ENCODE measurements at places on chromosomes 12 and 14. TPM values are rescaled to one million over a fixed set of nuclear protein-coding genes. Genes with fewer than 3 reads are reported as not detected.

GRCh38 chr12:98002887-98003493 lies 512.4 kb upstream of the TMPO start:
- H3K36me3 ChIP-seq = no peaks in the 10 kb centered on the region
- H3K4me3 ChIP-seq = no peak overlapping the region
- DNase-seq = no peak
- no peaks in the 10 kb centered on the region for H3K4me1 ChIP-seq
- H3K27ac ChIP-seq = no peak overlapping the region
- H3K27me3 ChIP-seq = no peaks in the 10 kb centered on the region

Gene TUBA1C
- total RNA-seq = 83.6 TPM

DNA sequence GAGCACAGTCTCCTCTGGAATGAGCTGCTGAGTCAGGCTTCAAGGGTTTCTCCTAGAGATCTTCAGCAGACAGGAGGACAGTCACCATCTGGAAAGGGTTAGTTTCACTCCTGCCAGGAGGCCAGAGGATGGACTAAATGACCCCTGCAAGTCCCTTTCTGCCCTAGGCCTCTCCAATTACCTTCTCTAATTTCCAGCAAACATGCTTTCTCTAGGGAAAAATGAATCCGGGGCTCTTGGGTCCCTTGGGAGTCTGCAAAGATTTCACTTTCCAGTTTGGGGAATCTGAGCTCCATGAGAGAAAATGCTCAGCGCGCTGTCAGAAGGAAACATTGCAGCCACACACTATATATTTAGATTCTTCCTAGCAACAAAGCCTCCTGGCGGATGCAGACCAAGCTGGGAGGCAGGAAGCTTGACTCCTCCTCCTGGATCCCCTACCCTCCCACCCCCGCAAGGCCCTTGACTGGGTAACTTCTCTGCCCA lies 184.4 kb upstream of the CCND2 start:
- H3K36me3 ChIP-seq = no peaks in the 10 kb centered on the region
- no peaks in the 10 kb centered on the region for H3K27me3 ChIP-seq
- no peak overlapping the region for H3K27ac ChIP-seq
- DNase-seq = no peak
- no peak overlapping the region for H3K4me3 ChIP-seq

Gene KIF21A
- total RNA-seq = 6.6 TPM

GRCh38 chr14:55103005-55103640 lies 25.9 kb upstream of the LGALS3 start:
- no peaks in the 10 kb centered on the region for H3K36me3 ChIP-seq
- DNase-seq = peak; percentile 95
- no peaks in the 10 kb centered on the region for H3K27me3 ChIP-seq
- H3K4me3 ChIP-seq = peak overlapping the region; percentile 14

Gene OR4K13
- total RNA-seq = not detected

DNA sequence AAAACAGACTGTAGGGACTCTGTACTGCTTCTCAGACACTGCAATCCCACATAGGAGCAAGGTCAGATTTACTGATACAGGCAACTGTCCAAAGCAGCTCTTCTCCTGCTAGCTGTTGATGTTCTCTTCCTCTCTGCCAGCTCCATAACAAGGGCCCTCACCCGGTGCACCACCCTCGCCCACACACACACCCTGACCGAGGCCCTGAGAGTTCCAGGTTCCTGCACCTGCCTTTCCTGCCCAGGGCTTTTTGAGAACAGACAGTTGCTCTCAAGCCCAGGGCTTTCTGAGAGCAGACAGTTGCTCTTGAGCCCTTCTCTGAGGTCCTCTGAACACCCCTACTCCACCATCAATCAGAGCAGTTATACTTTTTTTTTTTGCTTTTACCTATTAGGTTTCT lies 233.8 kb upstream of the GARIN6 start:
- no peak overlapping the region for H3K4me3 ChIP-seq
- H3K36me3 ChIP-seq = no peaks in the 10 kb centered on the region

DNA sequence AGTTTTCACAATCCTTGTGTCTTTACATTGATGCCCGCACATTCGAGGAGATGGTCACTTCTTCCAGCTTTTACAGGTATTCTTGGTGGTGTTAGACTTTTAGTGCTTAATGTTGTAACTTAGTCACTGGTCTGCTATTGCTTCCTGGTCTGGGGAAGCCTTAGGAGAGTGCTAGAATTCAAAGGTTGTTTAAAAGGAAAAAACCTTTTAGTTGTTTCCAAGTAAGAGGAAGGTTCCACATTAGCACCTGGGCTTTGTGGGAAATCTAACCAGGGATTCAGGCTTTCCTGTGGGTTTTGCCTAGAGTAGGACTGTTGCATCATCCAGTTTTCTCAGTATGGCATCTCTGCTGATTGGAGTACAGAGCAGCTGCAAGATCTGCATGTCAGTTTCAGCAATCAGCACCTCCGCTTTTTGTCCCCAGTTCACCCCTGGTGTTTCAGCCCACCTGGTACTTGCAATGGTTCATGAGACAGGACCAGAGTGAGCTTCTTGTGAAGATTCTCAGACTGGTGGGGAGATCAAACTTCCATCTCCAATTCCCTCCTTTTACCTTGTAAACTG lies 44.0 kb upstream of the PLBD1 start:
- H3K27ac ChIP-seq = no peak overlapping the region
- no peaks in the 10 kb centered on the region for H3K36me3 ChIP-seq
- H3K4me3 ChIP-seq = no peak overlapping the region
- H3K27me3 ChIP-seq = no peaks in the 10 kb centered on the region

Gene HELB
- total RNA-seq = 3.4 TPM

- no peaks in the 10 kb centered on the region for H3K27me3 ChIP-seq
- peaks cover 4% of the 10 kb centered on the region for H3K4me1 ChIP-seq
- H3K27ac ChIP-seq = no peak overlapping the region
- no peak for DNase-seq
- H3K36me3 ChIP-seq = no peaks in the 10 kb centered on the region
Measured at GRCh38 chr12:98397323-98398105, 117.9 kb upstream of the TMPO start.

GRCh38 chr14:102362084-102362483 lies 606 bp downstream of the CINP start:
- H3K27ac ChIP-seq = peak overlapping the region; percentile 99
- peaks cover 20% of the 10 kb centered on the region for H3K4me1 ChIP-seq
- DNase-seq = no peak
- H3K4me3 ChIP-seq = peak overlapping the region; percentile 85
- no peaks in the 10 kb centered on the region for H3K36me3 ChIP-seq

DNA sequence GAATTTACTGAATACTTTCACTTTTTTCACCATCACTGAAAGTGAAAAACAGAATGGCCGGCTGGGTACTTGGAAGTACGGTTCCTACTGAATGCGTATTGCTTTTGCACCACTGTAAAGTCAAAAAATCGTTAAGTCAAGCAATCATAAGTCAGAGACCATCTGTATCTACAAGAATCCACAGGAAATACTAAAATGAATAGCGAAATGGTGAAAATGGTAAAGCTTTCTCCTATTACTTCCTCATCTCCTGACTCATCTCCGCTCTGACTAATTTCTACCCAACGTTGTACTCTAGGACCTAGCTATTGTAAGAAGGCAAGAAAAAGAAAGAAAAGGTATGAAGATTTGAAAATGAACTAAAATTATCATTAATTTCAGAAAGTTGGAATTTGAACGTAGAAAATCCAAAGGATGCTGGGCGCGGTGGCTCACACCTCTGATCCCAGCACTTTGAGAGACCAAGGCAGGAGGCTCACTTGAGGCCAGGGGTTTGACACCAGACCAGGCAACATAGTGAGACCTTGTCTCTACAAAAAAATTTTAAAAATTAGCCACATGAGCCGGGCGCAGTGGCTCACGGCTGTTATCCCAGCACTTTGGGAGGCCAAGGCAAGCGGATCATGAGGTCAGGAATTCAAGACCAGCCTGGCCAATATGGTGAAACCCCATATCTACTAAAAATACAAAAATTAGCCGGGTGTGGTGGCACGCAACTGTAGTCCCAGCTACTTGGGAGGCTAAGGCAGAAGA lies 5.3 kb upstream of the CDCA4 start:
- H3K27ac ChIP-seq = no peak overlapping the region
- no peak overlapping the region for H3K4me3 ChIP-seq
- peaks cover 8% of the 10 kb centered on the region for H3K4me1 ChIP-seq
- H3K27me3 ChIP-seq = no peaks in the 10 kb centered on the region

- no peak overlapping the region for H3K4me3 ChIP-seq
- no peak overlapping the region for H3K27ac ChIP-seq
- H3K4me1 ChIP-seq = no peaks in the 10 kb centered on the region
- DNase-seq = no peak
Measured at GRCh38 chr14:53493320-53493719, 340.2 kb upstream of the DDHD1 start.

DNA sequence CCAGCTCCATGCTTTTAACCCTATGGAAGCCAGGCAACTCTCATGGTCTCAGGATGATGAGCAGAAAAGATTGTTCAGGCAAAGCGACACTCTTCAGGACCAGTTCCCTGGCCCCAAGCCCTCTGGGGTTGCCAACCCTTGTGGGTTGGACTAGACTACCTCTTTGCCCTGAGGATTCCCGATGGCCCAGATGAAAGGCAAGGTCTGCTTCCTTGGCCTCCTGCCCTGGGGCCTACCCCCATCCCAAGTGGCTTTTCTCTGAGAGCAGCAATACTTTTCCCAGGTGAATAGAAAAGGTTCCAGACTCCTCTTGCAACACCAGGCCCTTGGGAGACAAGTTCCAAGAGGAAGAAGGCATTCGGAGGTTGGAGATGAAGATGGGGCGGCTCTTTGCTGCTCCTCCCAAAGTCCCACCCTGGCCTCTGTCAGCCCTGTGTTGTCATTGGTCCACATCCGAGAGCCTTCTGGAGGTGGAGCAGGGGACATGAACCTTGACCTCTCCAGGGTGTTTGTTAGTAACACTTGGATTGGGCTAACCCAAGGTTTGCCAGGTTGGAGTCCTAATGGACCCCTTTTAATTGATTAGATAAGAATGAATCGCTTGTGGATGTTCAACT lies 131.1 kb downstream of the GCH1 start:
- H3K4me1 ChIP-seq = peaks cover 21% of the 10 kb centered on the region
- no peak for DNase-seq
- peaks cover 2% of the 10 kb centered on the region for H3K36me3 ChIP-seq
- no peak overlapping the region for H3K27ac ChIP-seq
- no peaks in the 10 kb centered on the region for H3K27me3 ChIP-seq

GRCh38 chr14:71647086-71647784 lies 285.0 kb upstream of the RGS6 start:
- peak overlapping the region; percentile 33 for H3K27ac ChIP-seq
- no peaks in the 10 kb centered on the region for H3K27me3 ChIP-seq
- no peak for DNase-seq
- H3K4me1 ChIP-seq = peaks cover 5% of the 10 kb centered on the region
- H3K36me3 ChIP-seq = no peaks in the 10 kb centered on the region

Gene SLC10A1
- total RNA-seq = not detected

Gene C12orf56
- not detected for total RNA-seq

DNA sequence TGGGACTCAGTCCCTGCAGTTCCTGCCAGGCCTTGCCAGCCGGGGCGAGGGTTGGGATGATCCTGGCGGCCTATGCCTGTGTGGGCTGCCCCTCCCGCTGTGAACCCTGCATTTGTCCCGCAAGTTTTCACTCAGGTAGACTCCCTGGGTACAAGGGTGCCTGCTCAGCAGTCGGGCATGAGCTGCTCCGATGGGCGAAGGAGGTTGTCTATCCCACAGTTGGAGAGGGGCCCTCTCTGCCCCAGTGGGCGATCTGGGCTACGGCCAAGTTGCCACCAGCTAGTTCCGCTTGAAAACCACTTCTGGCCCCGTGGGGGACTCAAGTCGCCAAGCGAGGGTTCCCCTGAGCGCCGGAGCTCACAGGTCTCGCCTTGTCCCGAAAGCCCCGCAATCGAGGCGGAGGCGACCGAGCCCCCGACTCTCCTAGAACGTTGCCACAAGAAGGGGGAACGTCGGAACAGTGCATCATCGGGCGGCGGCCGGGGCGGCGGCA lies 365 bp upstream of the TPI1 start:
- peaks cover 43% of the 10 kb centered on the region for H3K4me1 ChIP-seq
- peak overlapping the region; percentile 93 for H3K27ac ChIP-seq
- DNase-seq = peak; percentile 44

GRCh38 chr12:121446750-121447149 lies 46.8 kb downstream of the RNF34 start:
- peaks cover 7% of the 10 kb centered on the region for H3K4me1 ChIP-seq
- H3K4me3 ChIP-seq = no peak overlapping the region
- H3K27me3 ChIP-seq = no peaks in the 10 kb centered on the region
- peaks cover 18% of the 10 kb centered on the region for H3K36me3 ChIP-seq
- no peak overlapping the region for H3K27ac ChIP-seq
- no peak for DNase-seq

Gene ETFRF1
- total RNA-seq = 15.3 TPM

GRCh38 chr12:14849661-14850060 lies 6.3 kb upstream of the ART4 start:
- no peak for DNase-seq
- H3K27ac ChIP-seq = no peak overlapping the region
- no peak overlapping the region for H3K4me3 ChIP-seq
- peaks cover 21% of the 10 kb centered on the region for H3K4me1 ChIP-seq
- no peaks in the 10 kb centered on the region for H3K27me3 ChIP-seq
- H3K36me3 ChIP-seq = no peaks in the 10 kb centered on the region

GRCh38 chr12:50055831-50056638 lies 1.4 kb upstream of the ASIC1 start:
- H3K4me3 ChIP-seq = no peak overlapping the region
- H3K27me3 ChIP-seq = peaks cover 4% of the 10 kb centered on the region
- no peaks in the 10 kb centered on the region for H3K36me3 ChIP-seq
- no peak overlapping the region for H3K27ac ChIP-seq

Gene MUCL1
- not detected for total RNA-seq

DNA sequence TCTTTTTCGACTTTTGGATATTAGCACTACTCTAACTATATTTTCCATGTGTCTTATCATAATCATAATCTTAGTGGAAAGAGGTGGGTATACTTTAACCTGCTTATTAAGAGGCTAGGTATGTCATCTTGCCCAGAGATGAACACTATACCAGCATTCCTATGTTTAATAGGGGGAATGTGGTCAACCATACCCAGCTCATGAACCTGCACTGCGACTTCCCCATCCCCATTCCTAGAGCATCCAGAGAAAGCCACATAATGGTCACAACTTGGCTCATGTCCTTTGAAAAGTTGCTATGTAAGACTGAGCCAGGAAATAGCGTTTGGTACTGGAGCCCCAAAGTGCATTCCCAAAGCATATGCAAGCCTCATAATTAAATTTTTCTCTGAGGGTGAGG lies 55.2 kb downstream of the TMCC3 start:
- no peak overlapping the region for H3K4me3 ChIP-seq
- no peaks in the 10 kb centered on the region for H3K36me3 ChIP-seq
- H3K27ac ChIP-seq = no peak overlapping the region
- no peak for DNase-seq
- H3K27me3 ChIP-seq = no peaks in the 10 kb centered on the region

Gene KCNC2
- total RNA-seq = not detected

DNA sequence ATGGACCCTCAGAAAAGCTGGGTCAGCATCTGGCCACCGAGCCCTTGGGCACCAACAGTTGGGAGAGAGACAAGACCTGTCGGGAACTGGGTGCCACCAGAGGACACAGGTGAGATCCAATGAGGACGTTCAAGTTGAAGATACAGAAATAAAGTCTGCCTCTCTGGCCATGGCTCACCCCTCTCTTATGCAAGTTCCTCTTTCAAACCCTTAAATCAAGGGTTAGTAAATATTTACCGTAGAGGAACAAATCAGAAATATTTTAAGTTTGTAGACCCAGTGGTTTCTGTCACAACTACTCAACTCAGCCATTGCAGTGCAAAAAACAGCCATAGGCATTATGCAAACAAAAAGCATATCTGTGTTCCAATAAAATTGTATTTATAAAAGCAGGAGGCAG lies 76.5 kb upstream of the HSPB8 start:
- no peaks in the 10 kb centered on the region for H3K4me1 ChIP-seq
- no peaks in the 10 kb centered on the region for H3K27me3 ChIP-seq
- H3K36me3 ChIP-seq = no peaks in the 10 kb centered on the region
- H3K4me3 ChIP-seq = no peak overlapping the region
- DNase-seq = no peak

Gene TRHDE
- total RNA-seq = 10.5 TPM

GRCh38 chr14:89910691-89911009 lies 43.9 kb downstream of the EFCAB11 start:
- no peaks in the 10 kb centered on the region for H3K27me3 ChIP-seq
- H3K4me1 ChIP-seq = peaks cover 13% of the 10 kb centered on the region
- H3K4me3 ChIP-seq = no peak overlapping the region
- no peak overlapping the region for H3K27ac ChIP-seq

Measured in upper lobe of left lung (tissue), 6 donors.